ENCODE measurements at places on chromosomes 12 and 14. TPM values are rescaled to one million over a fixed set of nuclear protein-coding genes. Genes with fewer than 3 reads are reported as not detected.
A peak's percentile ranks its signal among the peaks of the same experiment; 100 is the strongest.

GRCh38 chr12:123908884-123909725 lies 63.5 kb downstream of the CCDC92 start:
- no peak for DNase-seq

- DNase-seq, result peak; percentile 74
Observed at GRCh38 chr14:62691647-62692489, 353.4 kb downstream of the KCNH5 start.

GRCh38 chr12:105761075-105761474 lies 377.7 kb downstream of the NUAK1 start:
- no peak for DNase-seq

DNA sequence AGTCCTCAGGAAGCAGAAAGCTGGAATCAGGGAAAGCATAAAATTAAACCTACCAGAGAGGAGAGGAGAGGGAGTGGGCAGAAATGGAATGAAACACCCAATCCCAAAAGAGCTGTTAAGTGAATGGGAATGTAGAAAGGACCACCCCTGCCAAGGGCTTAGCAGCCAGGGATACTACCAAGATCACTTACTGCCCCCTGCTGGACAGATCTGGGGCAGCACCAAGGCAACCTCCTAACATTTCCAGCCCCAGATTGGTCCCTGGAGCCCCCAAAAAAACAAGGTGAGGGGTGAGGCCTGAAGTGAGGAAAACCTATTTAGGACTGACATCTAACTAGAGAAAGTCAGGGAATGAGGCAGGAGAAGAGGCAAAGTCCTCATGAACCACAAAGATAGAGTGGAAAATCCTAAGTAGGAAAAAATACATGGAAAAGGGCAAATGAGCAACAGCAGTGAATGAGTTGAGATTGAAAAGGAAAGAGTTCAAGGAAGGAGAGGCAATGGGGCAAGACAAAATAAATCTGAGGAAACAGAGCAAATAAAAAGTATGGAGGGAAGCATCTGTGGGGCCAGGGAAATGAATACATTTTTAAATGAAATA lies 11.2 kb upstream of the FKBP11 start:
- no peak for DNase-seq

GRCh38 chr12:2212537-2212936 lies 159.8 kb downstream of the CACNA1C start:
- no peak for DNase-seq

GRCh38 chr12:46430340-46430948 lies 57.9 kb upstream of the SLC38A2 start:
- DNase-seq, result peak; percentile 94

DNA sequence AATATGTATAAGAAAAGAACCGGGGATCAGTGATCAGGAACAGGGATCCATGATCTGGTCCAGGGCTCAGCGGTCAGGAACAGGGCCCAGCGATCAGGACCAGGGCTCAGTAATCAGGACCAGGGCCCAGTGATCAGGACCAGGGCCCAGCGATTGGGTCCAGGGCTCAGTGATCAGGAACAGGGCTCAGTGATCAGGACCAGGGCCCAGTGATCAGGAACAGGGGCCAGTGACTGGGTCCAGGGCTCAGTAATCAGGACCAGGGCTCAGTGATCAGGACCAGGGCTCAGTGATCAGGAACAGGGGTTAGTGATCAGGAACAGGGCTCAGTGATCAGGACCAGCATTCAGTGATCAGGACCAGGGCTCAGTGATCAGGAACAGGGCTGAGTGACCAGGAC lies 56.3 kb downstream of the TMEM121 start:
- no peak for DNase-seq

DNA sequence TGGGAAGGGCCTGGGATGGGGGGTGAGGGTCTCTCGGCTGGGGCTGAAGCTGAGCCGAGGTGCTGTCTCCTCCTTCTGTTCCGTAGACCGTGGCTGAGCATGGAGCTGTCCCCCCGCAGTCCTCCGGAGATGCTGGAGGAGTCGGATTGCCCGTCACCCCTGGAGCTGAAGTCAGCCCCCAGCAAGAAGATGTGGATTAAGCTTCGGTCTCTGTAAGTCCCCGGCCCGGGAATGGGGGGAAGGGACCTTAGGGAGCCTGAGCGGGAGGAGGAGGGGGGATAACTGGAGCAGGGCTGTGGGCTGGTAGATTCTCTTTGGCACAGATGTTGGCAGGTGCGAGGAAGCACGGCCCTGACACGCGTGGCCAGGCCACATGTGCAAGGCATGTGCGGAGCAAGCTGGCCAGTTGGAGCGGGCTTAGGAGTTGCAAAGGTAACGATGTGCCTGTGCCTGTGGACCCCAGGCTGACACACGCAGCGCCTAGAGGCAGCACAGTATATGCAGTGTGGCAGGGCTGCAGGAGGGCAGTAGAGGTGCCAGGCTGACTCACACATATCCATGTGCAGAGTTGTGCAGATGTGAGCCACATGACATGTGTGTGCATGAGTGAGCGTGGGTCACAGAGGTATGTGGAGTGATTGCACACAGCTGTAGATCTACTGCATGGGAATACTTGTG lies 512 bp downstream of the PDE1B start:
- DNase-seq, result no peak

- DNase-seq, result no peak
Observed at GRCh38 chr14:94671870-94672444, 59.8 kb downstream of the SERPINA3 start.

DNA sequence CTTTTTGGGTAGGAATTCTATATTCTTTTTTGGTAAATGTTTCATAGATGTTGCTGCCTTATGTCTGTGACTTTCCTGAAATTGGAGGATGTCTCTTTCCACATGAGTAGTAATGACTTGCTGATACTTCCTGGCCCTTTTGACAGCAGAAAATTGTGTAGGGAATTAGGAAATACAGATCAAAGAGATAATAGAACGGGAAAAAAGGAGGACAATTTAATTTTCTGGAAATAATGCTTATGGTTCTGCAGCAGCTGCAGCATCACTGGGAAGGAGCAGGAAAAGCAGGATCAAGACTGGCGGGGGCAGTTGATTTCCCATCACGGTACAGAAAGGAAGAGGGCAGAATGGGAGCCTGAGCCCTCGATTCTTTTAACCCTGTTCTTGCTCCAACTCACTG lies 68.8 kb upstream of the PZP start:
- DNase-seq, result no peak

DNA sequence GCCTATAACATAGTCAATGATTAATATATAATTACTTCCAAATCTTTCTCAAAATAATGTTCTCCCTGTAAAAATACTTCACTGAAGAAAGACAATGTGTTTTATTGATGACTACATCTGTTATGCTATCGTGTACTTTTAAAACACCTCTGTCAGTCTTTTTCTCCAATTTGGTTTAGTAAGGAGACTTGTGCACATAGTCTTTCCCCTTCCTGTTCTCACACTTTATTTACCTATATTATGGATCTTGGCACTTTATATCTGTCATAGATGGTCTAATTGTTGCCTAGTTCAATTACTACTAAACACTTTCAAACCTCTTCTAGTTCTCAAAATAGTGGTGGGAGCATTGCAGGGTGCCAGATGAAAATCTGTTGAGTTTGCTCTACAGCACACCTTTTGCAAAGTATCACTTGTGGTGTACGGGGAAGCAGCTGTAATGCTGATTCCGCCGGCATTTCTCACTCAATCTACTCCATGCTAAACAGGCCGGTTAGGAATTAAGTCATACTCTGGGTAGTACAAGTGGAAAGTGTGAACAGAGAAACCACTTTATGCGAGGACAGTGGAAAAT lies 1.1 kb upstream of the INSM2 start:
- no peak for DNase-seq

DNA sequence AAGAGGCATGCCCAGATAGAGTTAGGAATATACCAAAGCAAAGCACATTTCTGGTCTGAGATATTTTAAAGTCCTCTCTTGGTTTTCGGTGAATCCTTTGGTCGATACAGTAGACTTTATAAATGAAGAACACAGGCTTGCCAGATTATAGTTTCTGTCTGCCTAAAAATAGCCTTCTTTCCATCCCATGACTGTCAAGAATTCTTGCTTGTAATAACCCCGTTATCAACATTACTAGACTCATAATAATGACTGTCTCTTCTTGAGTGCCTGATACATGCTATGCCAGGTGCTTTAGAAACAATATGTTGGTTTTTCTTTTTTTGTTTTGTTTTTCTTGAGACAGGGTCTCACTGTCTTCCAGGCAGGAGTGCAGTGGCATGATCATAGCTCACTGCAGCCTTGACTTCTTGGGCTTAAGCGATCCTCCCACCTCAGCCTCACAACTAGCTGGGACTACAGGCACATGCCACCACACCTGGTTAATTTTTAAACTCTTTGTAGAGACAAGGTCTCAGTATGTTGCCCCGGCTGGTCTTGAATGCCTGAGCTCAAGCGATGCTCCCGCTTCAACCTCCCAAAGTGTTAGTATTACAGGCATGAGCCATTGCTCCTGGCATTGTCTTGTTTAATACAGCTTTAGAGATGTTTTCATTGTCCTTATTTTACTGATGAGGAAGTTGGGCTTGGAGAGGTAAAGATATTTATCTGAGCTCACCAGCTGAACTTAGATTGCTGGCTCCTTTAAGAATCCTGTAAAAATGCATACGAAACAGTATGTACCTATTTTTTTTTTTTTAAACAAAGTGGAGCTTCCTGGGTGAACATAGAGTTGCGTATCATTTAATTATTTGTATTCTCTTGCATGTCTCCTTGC lies 30.4 kb downstream of the CHST11 start:
- DNase-seq, result no peak

DNA sequence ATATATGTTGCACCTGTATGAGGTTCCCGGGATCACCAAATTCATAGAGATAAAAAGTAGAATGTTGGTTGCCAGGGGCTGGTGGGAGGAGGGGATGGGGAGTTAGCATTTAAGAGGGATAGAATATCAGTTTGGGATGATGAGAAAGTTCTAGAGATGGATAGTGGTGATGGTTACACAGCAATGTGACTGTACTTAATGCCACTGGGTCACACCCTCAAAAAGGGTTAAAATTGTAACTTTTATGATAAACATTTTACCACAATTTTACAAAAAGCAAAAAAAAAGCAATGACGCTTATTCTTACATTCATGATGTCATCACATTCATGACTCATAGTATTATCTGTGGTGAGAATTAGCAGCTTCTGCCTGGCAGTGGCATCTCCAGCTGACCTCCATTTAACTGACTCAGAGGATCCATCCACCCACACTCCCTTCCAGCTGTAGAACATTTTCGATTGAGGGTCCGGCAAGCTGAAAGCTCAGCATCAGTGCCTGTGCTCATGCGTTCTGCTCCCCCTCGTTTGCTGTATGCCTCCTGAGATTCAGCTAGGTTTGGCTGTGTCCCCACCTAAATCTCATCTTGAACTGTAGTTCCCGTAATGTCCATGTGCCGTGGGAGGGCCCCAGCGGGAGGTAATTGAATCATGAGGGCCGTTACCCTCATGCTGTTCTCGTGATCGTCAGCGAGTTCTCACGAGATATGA lies 64.8 kb upstream of the TMEM260 start:
- no peak for DNase-seq

- DNase-seq, result no peak
Observed at GRCh38 chr14:29584992-29585391, 342.7 kb downstream of the PRKD1 start.

DNA sequence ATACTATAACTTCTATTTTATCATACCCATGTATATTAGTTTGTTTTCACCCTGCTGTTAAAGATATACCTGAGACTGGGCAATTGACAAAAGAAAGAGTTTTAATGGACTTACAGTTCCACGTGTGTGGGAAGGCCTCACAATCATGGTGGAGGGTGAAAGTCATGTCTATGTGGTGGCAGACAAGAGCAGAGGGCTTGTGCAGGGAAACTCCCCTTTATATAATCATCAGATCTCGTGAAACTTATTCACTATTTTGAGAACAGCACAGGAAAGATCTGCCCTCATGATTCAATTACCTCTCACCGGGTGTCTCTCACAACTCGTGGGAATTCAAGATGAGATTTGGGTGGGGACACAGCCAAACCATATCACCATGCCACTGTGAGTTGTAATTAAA lies 135.8 kb downstream of the SYNE2 start:
- DNase-seq, result no peak

DNA sequence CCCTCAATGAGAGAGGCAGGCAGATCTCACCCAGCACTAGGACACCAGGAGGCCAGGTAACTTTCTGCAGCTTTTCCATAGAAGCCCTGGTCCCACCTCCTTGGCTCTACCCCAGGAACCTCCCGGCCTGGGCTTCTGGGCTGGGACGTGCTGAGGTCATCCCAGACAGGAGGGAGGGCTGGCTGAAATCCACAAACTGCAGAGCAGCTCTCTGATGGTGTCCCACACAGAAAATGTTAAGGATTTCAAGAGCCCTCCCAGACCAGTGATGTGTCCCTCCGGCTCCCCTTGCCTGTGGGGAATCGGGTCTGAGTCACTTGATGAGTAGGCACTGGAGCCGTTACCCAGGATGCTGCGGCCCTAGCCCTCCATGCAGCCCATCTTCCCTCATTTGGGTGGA lies 124.1 kb downstream of the ESRRB start:
- DNase-seq, result no peak

GRCh38 chr12:121196902-121197301 lies 13.0 kb upstream of the P2RX4 start:
- DNase-seq, result no peak

DNA sequence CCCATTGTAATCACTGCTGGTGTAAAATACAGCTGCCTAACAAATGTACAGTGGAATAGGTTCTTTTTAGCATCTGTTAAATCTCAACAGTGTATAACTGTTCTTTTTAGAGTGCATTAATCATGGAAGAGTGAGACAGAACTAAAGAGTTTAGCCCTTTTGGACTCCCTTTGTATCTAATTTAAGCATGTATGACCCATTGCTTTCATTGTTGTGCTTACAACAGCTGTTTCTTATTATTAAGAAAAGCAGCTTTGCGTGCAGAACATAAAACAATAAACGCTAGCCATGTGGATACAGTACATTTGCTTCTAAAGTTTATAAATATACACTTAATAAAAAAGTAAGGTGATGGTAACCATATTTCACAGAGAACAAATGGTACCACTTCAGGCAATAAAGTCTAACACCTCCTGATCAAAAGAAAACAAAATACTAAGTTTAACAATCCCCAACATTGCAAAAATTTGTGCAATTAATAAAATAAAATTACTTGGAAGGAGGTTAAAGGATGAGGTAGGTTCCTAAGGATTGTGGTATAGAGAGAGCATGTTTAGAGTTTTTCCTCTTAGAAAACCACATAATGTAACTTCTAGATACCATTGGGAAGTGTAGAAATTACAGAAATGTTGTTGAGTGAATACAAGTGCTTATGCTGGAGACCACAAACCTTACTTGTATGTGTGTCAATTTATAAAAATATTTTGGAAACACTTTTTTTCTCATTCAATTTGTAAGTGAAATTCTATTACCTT lies 448.7 kb downstream of the SLC6A15 start:
- DNase-seq, result no peak

The FLRT2 gene
- total RNA-seq, result 4.5 TPM

The ARHGAP9 gene
- 0.92 TPM for total RNA-seq

The ARG2 gene
- total RNA-seq, result 1.1 TPM

The IL31 gene
- not detected for total RNA-seq

The CYP27B1 gene
- total RNA-seq, result 4.0 TPM

The USP44 gene
- 0.10 TPM for total RNA-seq

The IRAK3 gene
- total RNA-seq, result 2.4 TPM

The RPS6KL1 gene
- 14.9 TPM for total RNA-seq

The LAG3 gene
- 2.7 TPM for total RNA-seq

The SERPINA10 gene
- total RNA-seq, result 0.03 TPM

Measured in Panc1 (cell line).